ENCODE measurements at places on chromosomes 3 and 15. TPM values are rescaled to one million over a fixed set of nuclear protein-coding genes. Genes with fewer than 3 reads are reported as not detected.

DNAH12 gene
- total RNA-seq: 0.06 TPM

DNA sequence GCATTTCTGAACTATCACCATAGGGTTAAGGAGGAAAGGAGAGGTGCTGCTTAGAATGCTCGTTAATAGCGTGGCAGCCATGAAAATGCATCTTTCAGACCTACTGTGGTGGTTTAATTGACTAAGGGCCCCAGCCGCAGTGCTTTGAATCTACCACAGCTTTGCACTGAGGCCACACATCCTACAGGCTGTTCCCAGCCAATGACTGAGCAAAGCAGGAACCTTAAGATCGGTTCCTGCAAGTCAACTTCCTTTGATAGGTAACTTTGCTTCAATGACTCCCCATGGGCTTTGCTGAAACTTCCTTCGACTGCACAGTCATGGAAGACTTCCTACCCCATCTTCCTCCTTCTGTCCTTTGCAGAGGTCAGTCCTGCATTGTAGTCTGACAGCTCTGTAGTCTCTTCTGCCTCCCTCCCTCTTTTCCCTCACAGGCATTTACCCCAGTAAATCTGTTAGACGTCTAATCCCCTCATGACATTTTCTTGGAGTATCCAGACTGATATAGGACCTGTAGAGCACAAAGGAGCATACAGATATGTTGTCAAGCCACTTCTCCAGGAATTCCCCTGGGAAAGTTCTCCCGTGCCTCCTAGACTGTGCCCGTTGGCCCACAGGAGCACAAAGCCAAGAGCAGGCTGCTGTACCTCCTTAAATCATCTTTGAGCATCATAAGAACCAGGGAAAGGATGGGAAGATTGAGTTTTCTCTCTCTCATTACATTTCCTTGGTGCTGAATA, 2.6 kb upstream of the BCL2A1 start:
- DNase-seq: no peak

GRCh38 chr3:114380233-114380651, 86.4 kb downstream of the TIGIT start:
- no peak for DNase-seq

DNA sequence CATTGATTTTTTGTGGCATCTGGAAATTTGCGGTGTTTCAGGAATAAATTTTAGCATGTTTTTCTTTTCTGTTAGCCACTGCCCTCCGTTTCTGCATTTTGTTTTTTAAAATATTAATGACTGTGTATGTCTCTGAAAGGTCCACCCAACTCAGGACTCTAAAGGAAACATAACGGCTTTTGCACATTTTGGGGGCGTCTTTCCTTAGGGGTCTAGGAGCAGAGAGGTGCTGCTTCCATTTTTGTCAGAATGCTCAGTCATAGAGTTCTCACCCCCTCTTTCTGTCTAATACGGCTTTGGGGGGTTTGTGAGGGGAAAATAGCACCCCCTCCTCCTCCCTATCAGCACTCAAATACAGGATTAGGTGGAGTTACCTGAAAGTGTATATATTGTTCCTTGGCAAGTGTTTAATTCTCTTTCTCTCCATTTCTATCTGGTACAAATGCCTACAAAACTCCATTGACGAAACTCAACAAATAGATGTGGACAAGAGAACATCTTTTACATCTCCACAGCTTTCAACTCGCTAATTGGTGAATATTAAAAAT, 219.4 kb downstream of the MEIS2 start:
- no peak for DNase-seq

DNA sequence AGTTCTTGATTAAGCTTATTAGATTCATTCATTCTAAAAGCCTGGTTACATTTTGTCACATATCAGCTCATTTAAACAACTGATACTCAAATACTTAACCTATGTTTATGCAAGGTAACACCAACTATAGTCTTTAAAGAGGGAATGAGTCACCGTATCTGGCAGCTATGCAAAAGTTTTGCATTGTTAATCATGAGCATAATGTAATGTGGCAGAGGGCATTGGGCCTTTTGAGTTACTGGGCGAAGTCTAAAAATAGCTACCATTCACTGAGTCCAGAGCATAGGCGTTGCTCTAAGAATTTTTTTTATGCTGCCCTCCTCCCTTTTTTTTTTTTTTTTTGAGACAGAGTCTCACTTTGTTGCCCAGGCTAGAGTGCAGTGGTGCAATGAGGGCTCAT, 277.7 kb upstream of the ZNF717 start:
- DNase-seq: no peak

- no peak for DNase-seq
Measured at GRCh38 chr15:37888356-37888755, 46.1 kb upstream of the TMCO5A start.

Measured in mesenteric fat pad (tissue), 1 donor.